ENCODE measurements at places on chromosomes 7 and 10.

GRCh38 chr7:86991093-86991769 is 68.2 kb downstream of the ELAPOR2 start:
- DNase-seq, result no peak

GRCh38 chr10:71635867-71636266 is 83.7 kb downstream of the C10orf105 start:
- DNase-seq, result no peak

GRCh38 chr7:134420424-134421125 is 38.3 kb downstream of the AKR1B1 start:
- DNase-seq, result peak; percentile 16

GRCh38 chr7:41869997-41870396 is 167.1 kb upstream of the INHBA start:
- no peak for DNase-seq

DNA sequence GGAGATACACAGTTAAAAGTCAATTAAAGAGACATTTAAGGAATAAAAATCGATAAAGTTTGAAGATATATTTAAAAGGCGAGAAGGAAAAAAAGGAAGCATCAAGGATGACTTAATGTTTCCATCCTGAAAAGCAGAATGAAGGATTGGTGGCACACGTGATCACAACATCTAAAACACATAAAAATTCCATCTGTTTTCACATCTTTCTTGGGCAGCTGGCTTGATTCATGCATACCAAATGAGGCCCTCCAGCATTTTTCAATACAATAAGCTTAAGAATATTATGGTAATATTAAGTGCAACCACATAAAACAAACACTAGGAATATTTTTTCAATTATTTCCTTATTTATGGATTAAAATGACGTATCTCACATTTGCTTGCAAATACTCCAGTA is 112.6 kb downstream of the TPK1 start:
- DNase-seq, result no peak

- DNase-seq, result peak; percentile 82
Observed at GRCh38 chr10:84845628-84846261, 517.4 kb downstream of the CCSER2 start.

Measured in SK-N-DZ (cell line).